ENCODE measurements at places on chromosomes 3 and 15. TPM values are rescaled to one million over a fixed set of nuclear protein-coding genes. Genes with fewer than 3 reads are reported as not detected.

The PCLAF gene
- not detected for total RNA-seq

The PPM1L gene
- total RNA-seq = 21.9 TPM

GRCh38 chr3:41018855-41019254 lies 180.4 kb upstream of the CTNNB1 start:
- H3K27ac ChIP-seq = no peak overlapping the region
- H3K4me3 ChIP-seq = no peak overlapping the region
- H3K36me3 ChIP-seq = no peaks in the 10 kb centered on the region
- H3K4me1 ChIP-seq = no peaks in the 10 kb centered on the region

DNA sequence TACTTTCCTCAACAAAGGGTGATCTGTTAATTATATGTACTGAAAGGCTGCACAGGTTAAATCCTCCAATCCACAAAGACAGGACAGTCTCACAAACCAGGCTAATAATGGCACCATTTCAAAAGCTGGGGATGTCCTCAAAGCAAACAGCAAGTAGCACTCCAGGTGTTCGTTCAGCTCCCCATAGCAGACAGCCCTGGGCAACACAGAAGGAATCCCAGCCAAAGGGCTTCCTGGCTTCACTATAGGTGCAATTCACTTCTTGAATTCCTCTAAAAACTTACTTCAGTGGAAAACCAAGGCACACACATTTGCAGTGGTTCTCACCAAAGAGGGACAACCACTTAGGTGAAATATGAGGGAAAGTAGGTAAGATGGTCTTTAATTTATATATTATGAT lies 166.7 kb downstream of the CTNNB1 start:
- no peaks in the 10 kb centered on the region for H3K27me3 ChIP-seq
- no peak overlapping the region for H3K27ac ChIP-seq
- H3K36me3 ChIP-seq = no peaks in the 10 kb centered on the region
- no peak overlapping the region for H3K4me3 ChIP-seq
- DNase-seq = no peak

DNA sequence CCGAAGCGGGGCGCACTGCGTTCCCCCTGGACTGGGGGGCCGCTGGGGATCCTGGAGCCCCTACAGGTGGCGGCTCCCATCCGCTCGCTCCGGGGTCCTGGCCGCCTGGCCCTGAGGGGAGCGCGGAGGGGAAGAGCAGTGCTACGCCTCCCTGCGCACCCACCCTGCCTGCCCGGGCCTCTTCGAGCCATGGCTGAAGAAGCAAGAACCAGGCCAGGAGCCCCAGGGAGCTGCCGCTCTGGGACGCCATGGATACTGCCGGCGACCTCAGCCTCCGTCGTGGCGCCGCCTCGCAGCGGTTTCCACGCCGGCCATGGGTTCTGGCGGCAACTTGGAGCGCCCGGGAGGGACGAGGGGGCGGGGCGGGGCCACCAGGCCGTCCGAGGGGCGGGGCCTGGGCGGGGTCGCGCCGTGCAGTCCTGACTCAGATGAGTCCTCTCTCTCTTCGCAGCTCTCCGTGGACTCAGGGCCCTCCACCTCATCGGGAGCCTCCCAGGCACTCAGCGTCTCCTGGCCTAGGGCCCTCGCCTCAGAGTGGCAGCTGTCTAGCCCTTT lies 50.9 kb downstream of the MYL3 start:
- peak overlapping the region; percentile 30 for H3K4me3 ChIP-seq
- peak; percentile 75 for DNase-seq
- H3K27ac ChIP-seq = no peak overlapping the region
- peaks cover 7% of the 10 kb centered on the region for H3K27me3 ChIP-seq

DNA sequence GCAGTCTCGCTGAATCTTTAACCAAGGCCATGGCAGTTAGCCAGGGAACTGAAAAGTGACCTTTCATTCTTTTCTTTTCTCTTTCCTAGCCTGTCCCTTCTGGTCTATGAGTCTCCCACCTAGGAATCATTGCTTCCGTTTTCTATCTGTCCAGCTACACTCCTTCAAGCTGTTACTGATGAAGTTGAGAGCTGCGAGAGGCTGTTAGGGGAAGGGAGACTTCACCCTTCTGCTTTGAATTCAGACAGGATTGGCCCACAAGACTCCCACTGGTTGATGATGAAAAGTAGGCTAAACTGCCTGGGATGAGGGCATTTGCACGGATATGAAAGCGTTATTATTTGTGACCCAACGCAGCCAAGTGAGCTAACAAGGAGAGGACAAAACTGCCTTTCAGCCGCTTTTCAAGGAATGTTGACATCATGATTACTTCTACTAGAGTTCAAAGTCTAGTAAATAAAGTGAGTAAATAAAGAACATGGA lies 30.2 kb downstream of the EIF4E3 start:
- H3K4me3 ChIP-seq = no peak overlapping the region
- peak; percentile 58 for DNase-seq
- H3K36me3 ChIP-seq = no peaks in the 10 kb centered on the region
- peak overlapping the region; percentile 69 for H3K27ac ChIP-seq
- no peaks in the 10 kb centered on the region for H3K27me3 ChIP-seq

- H3K4me1 ChIP-seq = no peaks in the 10 kb centered on the region
- H3K27ac ChIP-seq = no peak overlapping the region
- no peak overlapping the region for H3K4me3 ChIP-seq
- no peak for DNase-seq
Measured at GRCh38 chr3:94258851-94259250, 196.0 kb downstream of the NSUN3 start.

- H3K27ac ChIP-seq = peak overlapping the region; percentile 74
- no peaks in the 10 kb centered on the region for H3K36me3 ChIP-seq
- no peak overlapping the region for H3K4me3 ChIP-seq
- H3K27me3 ChIP-seq = no peaks in the 10 kb centered on the region
- DNase-seq = peak; percentile 66
Measured at GRCh38 chr15:90412356-90413194, 24.5 kb downstream of the IQGAP1 start.

Measured in transverse colon (tissue), 4 donors.